Stimulated activated CD8-positive, alpha-beta memory T cell treated with anti-CD3 and anti-CD28 coated beads, Interleukin-2, amount 100 ng/mL, for 1 hour (primary cell): ENCODE measurements at places on chromosomes 5 and 9.

GRCh38 chr5:88556406-88556805 is 287.8 kb upstream of the TMEM161B start:
- DNase-seq: no peak

DNA sequence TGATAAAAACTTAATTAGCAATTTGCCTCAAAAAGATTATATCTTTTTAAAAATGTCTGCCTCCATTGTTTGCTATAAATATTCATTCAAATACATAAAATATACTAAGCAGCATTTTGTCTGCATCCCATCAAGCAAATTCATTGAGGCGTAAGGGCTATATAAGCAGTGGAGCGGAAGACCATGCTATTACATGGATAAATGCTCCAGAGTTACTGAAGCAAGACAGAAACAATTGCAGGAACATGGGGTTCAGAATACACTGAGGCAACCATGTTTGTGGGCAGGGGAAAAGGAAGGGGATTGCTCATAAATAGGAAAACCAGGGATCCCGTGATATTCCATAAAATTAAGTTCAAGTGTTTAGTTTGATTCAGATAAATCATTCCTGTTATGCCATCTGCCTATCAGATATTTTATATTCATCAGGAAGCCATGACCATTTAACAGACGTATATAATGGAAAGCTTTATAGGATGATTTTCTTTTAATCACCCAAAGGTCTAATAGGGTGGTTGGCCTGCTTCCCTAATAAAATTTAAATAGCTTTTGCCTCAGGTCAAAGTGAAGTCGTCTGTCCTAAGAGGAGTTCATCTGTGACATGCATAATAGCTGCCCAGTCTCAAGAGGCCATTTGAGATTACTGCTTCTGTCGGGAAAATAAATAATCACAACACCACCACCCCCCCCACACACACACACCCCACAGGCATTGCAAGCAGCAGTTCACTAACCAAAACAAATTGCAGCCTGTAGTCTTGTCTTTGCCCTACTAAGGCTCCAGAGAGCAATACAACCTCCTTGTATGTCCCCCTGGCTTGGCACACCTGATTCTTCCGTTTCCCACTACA is 105.2 kb downstream of the RASEF start:
- DNase-seq: no peak

DNA sequence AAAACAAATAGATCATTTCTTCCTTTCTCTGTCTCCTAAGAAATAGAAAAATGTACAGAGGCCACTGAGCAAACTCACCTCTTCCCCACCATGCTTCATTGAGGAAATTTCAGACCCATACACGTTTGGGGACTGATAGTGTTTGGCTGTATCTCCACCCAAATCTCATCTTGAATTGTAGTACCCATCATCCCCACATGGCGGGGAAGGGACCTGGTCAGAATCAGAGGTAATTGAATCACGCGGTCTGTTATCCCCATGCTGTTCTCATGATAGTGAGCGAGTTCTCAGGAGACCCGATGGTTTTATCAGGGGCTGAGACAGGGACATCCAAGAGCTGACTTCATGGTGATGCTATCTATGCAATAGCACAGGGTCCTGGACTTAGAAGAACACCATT is 1655.8 kb downstream of the MAT2B start:
- no peak for DNase-seq

DNA sequence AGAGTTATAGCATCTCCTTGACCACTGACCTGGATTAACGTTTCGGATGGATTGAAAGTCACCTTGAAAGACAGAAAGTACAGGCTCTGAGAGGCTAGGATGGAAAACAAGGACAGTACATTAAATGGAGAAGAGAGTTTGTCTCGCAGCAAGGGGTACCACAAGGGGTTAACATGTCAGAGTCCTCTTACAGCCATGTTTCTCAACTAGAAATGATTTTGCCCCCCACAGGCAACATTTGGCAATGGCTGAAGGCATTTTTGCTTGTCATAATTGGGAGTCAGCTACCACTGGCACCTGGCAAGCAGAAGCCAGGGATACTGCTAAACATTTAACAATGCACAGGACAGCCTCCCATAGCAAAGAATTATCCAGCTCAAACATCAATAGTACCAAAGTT is 90.8 kb upstream of the EQTN start:
- DNase-seq: no peak

- DNase-seq: no peak
Observed at GRCh38 chr9:73007966-73008672, 55.3 kb upstream of the ALDH1A1 start.

DNA sequence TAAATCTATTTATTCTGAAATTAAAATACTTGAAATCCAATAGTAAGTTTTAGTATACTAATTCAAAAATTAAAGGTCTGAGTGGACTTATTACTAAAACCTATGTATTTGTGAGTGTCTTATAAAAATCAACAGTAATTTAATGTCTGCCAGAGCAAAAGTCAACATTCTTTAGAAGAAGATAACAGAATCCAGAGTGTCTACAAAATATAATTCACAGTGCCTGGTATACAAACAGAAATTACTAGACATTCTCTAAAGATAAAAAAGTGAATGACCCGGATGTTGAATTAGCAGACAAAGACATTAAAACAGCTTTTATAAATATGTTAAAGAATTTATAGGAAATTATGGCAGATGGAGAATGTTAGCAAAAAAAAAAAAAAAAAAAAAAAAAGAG is 22.4 kb upstream of the IRX4 start:
- DNase-seq: no peak

DNA sequence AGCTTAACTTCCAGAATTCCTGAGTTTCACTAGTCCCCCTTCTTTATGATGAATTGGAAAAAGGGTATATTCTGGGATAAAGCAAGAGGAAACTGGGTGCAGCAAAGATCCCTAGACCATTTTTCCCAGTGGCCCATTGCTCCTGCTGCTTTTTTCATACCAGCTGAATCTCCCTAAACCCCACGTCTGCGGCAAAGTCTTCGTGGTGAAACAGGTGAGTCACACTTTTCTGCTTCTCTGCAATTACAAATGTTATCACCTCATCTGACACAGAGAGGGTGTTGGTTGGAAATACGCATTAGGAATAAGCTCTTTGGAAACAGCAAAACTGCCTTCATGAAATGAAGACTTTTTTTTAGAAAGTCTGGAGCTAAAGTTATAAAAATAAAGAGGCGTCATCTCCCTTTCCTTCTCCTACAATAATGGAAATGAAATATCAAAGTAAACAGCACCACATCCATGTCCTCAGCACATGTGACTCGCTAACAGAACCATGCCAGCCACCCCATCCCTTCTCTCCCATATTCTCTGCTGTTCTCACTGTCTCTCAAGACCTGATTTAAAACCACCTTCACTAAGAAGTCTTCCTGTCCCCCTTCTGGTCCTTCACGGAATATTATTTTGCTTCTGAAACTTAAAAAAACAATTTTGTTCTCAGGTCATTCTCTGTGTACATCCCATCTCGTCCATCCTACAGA is 39.5 kb upstream of the GLRX start:
- DNase-seq: no peak

- DNase-seq: no peak
Observed at GRCh38 chr5:102996011-102996575, 123.8 kb downstream of the GIN1 start.

DNA sequence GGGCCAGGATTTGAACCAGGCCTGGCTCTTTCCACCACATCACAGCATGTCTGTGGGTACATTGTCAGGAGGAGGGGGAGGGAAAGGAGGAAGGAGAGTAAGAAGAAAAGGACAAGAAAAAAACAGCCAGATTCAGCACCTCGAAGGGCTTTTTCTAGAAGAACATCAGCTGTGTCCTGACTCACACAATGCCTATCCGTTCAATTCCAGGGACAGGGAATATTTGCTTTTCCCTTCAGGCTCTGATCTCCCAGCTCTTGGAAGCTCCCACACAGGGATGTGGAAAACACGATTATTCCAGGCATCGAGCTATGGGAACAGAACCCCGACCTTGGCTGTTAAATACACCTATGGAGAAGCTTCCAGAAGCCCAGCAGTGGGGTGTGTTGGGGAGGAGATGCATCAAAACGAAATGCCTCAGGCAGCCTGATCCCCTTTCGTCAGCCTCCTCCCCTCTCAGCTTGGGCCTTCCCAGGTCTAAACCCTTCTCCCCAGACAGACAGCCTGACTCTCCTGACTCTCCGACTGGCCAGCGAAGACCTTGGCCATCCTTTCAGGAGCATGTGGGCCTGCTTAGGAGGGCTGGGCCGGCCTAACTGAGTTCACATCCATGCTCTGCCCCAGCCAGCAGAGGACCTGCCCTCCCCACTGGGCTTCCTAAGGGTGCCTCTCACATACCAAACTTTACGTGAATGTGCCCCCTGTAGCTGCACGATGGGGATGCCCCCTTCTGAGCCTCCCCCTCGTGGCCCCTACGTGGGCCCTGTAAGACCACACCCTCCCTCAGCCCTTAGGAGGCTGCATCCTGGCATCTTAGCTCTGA is 54.4 kb downstream of the NEURL1B start:
- no peak for DNase-seq

- no peak for DNase-seq
Observed at GRCh38 chr5:17991775-17992174, 357.5 kb downstream of the TAF11L14 start.

DNA sequence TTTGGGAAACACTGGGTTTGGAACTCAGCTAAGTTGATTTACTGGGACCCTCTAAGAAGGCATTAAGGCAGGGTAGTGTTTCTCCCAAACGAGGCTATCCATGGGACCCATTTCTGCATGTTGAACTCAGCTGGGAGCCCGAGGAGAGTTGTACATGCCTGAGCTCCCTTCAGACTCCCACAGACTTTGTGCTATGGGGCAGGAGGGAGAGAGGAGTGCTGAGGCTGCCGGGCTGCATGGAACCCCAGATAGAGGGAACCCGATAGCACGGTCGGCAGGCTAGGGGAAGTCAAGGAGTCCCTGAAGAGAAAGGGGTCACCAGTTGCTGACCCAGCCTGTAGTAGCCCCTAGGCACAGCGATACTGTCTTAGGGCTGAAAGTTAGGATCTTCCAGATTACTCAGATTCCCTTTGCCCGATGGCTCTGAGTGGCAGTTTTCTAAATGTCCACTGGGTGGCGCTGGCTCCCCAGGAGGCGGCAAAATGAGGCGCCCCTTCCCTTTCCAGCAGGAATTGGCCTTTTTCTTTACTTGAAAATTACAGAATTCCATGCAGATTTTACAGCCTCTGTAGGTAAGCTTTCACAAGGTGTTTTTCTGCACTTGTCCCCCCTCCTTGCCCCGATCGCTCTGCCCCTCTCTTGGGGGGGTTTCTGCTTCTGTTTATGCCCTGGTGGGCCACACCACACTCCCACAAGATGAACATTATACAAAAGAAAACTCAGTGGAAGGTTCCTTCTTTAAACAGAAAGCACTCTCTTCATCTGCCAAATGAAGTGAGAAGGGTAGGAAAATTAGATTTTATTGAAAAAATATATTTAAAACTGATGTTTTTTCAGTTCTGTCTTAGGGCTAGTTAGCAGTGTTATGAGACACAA is 17.8 kb downstream of the NANS start:
- peak; percentile 46 for DNase-seq

DNA sequence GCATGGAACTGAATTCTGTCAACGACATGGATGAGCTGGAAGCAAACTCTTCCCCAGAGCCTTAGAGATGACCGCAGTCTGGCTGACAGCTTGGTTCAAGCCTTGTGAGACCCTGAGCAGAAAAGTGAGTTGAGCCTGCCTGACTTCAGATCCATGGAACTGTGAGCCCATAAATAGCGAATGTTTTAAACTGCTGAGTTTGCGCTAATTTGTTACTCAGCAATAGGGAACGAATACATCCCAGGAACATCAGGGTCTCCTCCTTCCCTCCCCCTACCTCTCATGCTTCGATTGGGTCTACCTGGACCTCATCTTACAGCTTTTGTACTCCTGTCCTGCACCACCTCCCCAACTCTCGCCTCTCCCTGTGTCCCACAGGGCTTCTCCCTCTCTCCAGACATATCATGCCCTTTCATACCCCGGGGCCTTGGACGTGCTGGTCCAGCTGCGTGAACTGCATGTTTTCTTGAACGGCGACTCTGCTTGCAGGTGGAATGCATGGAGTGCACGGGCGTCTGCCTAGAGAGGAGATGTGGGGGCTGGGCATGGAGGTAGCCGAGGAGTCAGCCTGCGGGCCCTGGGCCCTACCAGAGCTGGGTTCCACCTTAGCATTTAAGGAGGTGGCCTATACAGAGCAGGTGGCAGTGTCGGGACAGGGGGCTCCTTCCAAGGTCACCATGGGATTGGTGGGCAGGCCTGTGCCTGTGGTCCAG is 7.9 kb downstream of the GADD45G start:
- DNase-seq: no peak

DNA sequence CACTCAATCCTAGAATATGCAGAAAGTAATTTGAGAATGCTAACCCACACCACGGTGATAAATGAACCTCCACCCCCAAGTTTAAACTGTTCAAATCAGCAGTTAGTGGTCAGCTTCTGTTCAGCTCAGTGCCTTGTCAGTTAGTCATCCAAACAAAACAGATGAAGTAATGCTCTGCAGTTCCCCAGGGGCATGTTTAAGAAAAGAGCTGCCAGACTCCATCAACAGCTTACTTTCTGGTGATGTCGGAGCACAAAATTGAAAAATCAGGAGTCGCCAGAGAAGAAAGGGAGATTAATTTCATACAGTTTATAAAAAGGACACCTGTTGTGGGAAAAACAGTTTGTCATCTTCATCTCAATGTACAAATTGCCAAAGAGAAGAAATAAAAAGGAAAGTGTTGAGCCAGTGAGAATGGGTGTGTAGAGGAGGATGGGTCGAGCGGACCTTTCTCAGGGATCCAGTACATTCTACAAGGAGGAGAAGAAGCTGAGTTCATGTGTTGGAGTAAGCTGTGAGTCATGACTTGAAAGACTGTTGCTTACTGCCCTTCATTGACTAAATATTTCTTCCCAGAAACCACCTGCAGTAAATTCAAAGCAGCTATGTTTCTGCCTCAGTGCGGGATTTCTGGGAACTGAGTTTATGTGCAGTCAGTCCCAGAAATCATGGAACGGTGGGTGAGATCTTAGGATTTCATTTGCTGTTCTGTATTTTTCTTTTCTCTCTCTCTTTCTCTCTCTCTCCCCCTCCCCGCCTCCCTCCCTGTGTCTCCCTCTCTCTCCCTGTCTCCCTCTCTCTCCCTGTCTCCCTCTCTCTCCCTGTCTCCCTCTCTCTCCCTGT is 13.7 kb downstream of the TRIO start:
- DNase-seq: no peak

- DNase-seq: no peak
Observed at GRCh38 chr5:16750445-16750844, 133.6 kb upstream of the RETREG1 start.
